H1 (cell line): ENCODE measurements at places on chromosomes 16 and 17. TPM values are rescaled to one million over a fixed set of nuclear protein-coding genes. Genes with fewer than 3 reads are reported as not detected.
A peak's percentile ranks its signal among the peaks of the same experiment; 100 is the strongest.

The SYNGR3 gene
- total RNA-seq = 36.2 and 38.8 TPM in 2 replicates

The KRT12 gene
- total RNA-seq = not detected in 2 replicates

The ASGR1 gene
- total RNA-seq = 8.6 and 10.8 TPM in 2 replicates

The DNASE1L2 gene
- 0.19 and 0.35 TPM in 2 replicates for total RNA-seq

The MLYCD gene
- 5.8 and 7.0 TPM in 2 replicates for total RNA-seq

The ZBTB4 gene
- total RNA-seq = 10.1 and 11.2 TPM in 2 replicates

The ACSM5 gene
- not detected in 2 replicates for total RNA-seq

The AMZ2 gene
- 66.4 and 71.0 TPM in 2 replicates for total RNA-seq

The USP36 gene
- 65.8 and 67.7 TPM in 2 replicates for total RNA-seq

The PITPNM3 gene
- 1.7 and 2.1 TPM in 2 replicates for total RNA-seq

The UTP4 gene
- 101 TPM in 2 replicates for total RNA-seq

The ACE gene
- 4.5 and 5.5 TPM in 2 replicates for total RNA-seq

The TUBG2 gene
- total RNA-seq = 13.0 and 14.8 TPM in 2 replicates

The CCDC102A gene
- total RNA-seq = 3.5 and 4.0 TPM in 2 replicates

The CLEC10A gene
- not detected in 2 replicates for total RNA-seq

DNA sequence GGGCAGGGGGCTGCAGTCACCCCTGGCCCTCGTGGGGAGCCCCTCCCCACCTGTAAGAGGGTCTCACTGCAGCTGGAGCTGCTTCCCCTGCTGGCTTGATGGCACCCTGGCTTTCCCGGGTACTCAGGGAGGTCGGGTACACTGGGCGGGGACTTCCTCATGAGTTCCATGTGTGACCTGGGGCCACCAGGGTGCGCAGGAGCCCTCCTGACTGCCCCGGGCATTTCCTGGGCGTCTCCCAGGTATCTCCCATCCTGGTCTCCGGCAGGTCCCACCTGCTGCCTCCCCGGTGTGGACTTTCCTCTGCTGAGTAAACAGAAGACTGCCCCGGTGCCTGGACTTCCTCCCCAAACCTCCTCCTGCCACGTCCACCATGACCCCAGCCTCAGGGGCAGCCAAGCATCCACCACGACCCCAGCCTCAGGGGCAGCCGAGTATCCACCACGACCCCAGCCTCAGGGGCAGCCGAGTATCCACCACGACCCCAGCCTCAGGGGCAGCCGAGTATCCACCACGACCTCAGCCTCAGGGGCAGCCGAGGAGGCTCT lies 40.9 kb downstream of the CBFA2T3 start:
- peaks cover 25% of the 10 kb centered on the region; the same call in 1 of the 2 replicates for H3K27me3 ChIP-seq
- no peak for DNase-seq
- H3K4me1 ChIP-seq = no peaks in the 10 kb centered on the region
- H3K27ac ChIP-seq = no peak overlapping the region
- no peaks in the 10 kb centered on the region for H3K36me3 ChIP-seq

- no peaks in the 10 kb centered on the region for H3K27me3 ChIP-seq
- H3K36me3 ChIP-seq = peaks cover 52% of the 10 kb centered on the region
- no peak for DNase-seq
- H3K4me1 ChIP-seq = no peaks in the 10 kb centered on the region
- no peak overlapping the region for H3K27ac ChIP-seq
- no peak overlapping the region for H3K4me3 ChIP-seq
Observed at GRCh38 chr17:17254036-17254435, 17.1 kb upstream of the FLCN start.

DNA sequence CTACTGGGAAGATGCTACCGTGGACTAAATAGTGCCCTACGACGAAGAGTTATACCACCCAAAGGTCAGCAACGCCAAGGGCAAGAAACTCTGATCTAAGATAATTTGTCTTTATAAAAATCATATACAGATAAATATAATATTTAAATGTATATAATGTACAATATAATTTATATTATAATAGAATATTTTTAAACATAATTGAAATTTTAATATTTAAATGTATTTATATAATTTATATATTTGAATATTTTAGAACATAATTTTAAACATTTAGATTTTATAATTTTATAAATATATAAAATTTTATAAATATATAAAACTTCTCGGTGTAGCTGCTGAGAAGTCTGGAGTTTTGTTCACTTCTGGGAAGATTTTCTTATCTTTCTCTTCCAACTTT lies 209.2 kb downstream of the FOXL1 start:
- H3K36me3 ChIP-seq = no peaks in the 10 kb centered on the region
- no peaks in the 10 kb centered on the region for H3K27me3 ChIP-seq
- H3K27ac ChIP-seq = no peak overlapping the region
- DNase-seq = no peak

GRCh38 chr17:64968652-64969501 lies 49.6 kb upstream of the LRRC37A3 start:
- H3K4me3 ChIP-seq = no peak overlapping the region
- H3K27me3 ChIP-seq = no peaks in the 10 kb centered on the region; the same call in 1 of the 2 replicates
- no peaks in the 10 kb centered on the region for H3K36me3 ChIP-seq
- no peaks in the 10 kb centered on the region for H3K4me1 ChIP-seq
- DNase-seq = no peak

DNA sequence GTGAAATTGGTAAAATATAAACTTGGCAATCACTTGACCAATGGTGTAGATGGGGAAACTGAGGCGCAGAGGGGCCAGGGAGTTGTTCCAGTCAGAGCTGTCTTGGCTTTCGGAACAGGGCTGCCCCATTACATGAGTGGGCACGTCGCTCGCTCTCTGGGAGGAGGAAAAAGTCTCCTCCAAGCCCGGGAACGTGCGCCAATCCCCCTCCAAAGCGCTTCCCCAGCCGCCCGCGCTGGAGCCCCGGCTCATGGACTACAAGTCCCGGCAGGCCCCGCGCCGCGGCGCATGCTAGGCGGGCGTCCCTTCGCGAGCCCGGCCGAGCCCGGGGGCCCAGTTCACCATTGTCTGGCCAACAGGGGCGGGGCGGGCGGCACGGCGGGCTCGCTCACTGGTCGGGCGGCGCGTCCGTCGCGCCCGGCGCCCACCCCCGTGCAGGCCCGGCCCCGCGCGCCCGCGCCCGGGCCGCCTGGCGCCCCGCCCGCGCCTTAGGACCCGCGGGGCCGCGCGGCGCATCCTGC lies at the start of gene LLGL1:
Gene LLGL1 (plus strand): TSS at position 515 of the 521 bp plus-strand sequence. CDS start 48 bp downstream, outside the sequence.
- H3K27me3 ChIP-seq = no peaks in the 10 kb centered on the region
- peak; percentile 85 for DNase-seq
- peaks cover 8% of the 10 kb centered on the region for H3K4me1 ChIP-seq
- H3K27ac ChIP-seq = peak within 1 kb of the TSS; percentile 97

- no peaks in the 10 kb centered on the region for H3K27me3 ChIP-seq
- no peak for DNase-seq
- no peak overlapping the region for H3K4me3 ChIP-seq
- no peaks in the 10 kb centered on the region for H3K36me3 ChIP-seq
Observed at GRCh38 chr16:81717662-81718189, 61.4 kb upstream of the PLCG2 start.

- no peak overlapping the region for H3K4me3 ChIP-seq
- no peak overlapping the region; the same call in 1 of the 2 replicates for H3K27ac ChIP-seq
- DNase-seq = no peak
- peaks cover 17% of the 10 kb centered on the region for H3K4me1 ChIP-seq
- no peaks in the 10 kb centered on the region; the same call in 1 of the 2 replicates for H3K27me3 ChIP-seq
Observed at GRCh38 chr17:34606763-34607162, 27.4 kb downstream of the TMEM132E start.

GRCh38 chr16:57258226-57258909 lies 13.3 kb downstream of the ARL2BP start:
- no peak overlapping the region for H3K27ac ChIP-seq
- no peak for DNase-seq
- no peaks in the 10 kb centered on the region for H3K27me3 ChIP-seq
- no peaks in the 10 kb centered on the region for H3K36me3 ChIP-seq

- H3K27ac ChIP-seq = peak overlapping the region; percentile 29
- DNase-seq = no peak
- no peak overlapping the region; the same call in 1 of the 2 replicates for H3K4me3 ChIP-seq
- peaks cover 5% of the 10 kb centered on the region; the same call in 1 of the 2 replicates for H3K4me1 ChIP-seq
Observed at GRCh38 chr17:39563476-39563875, 44.2 kb downstream of the NEUROD2 start.

- no peak for DNase-seq
- no peak overlapping the region for H3K27ac ChIP-seq
- H3K4me1 ChIP-seq = peaks cover 28% of the 10 kb centered on the region
Observed at GRCh38 chr17:4579678-4580077, 4.7 kb upstream of the SMTNL2 start.

DNA sequence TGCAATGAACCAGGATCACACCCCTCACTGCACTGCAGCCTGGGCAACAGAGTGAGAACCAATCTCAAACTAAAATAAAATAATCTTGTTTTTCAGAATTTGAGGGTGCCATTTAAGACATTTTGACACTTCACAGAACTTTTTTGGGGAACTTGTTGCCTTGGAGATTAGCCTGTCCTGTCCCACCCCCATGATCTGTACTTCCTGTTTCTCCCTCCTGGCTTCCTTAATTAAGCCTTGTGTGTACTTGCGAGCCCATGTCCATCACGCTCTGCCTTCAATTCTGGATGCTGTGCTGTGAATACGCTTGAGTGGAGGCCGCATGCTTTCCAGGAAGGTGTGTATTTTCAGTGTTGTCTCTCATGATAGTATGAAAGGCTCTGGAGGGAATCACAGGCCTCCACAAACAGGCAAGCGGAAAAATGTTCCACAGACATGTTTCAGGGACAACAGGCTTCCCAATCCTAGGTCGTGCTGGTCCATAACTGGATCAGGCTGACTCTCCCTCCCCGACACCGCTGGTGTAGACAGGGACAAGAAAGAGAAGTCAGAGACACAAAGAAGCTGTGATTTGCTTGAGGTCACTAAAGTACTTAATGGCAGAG lies 56.9 kb downstream of the NOS2 start:
- no peaks in the 10 kb centered on the region for H3K27me3 ChIP-seq
- no peak overlapping the region for H3K4me3 ChIP-seq
- peak; percentile 19 for DNase-seq
- H3K27ac ChIP-seq = no peak overlapping the region
- H3K36me3 ChIP-seq = no peaks in the 10 kb centered on the region
- H3K4me1 ChIP-seq = no peaks in the 10 kb centered on the region

- H3K27ac ChIP-seq = no peak overlapping the region
- DNase-seq = no peak
- no peaks in the 10 kb centered on the region for H3K27me3 ChIP-seq
Observed at GRCh38 chr16:23496821-23497542, 13.3 kb downstream of the GGA2 start.

- no peak overlapping the region for H3K27ac ChIP-seq
- peaks cover 10% of the 10 kb centered on the region for H3K4me1 ChIP-seq
- DNase-seq = no peak
- H3K27me3 ChIP-seq = no peaks in the 10 kb centered on the region; the same call in 1 of the 2 replicates
Observed at GRCh38 chr17:851924-852323, 69.8 kb downstream of the MRM3 start.

- H3K4me1 ChIP-seq = peaks cover 14% of the 10 kb centered on the region
- no peaks in the 10 kb centered on the region for H3K36me3 ChIP-seq
- H3K4me3 ChIP-seq = no peak overlapping the region; the same call in 1 of the 2 replicates
- H3K27ac ChIP-seq = no peak overlapping the region
Observed at GRCh38 chr16:75266738-75267630, 15.6 kb upstream of the BCAR1 start.

DNA sequence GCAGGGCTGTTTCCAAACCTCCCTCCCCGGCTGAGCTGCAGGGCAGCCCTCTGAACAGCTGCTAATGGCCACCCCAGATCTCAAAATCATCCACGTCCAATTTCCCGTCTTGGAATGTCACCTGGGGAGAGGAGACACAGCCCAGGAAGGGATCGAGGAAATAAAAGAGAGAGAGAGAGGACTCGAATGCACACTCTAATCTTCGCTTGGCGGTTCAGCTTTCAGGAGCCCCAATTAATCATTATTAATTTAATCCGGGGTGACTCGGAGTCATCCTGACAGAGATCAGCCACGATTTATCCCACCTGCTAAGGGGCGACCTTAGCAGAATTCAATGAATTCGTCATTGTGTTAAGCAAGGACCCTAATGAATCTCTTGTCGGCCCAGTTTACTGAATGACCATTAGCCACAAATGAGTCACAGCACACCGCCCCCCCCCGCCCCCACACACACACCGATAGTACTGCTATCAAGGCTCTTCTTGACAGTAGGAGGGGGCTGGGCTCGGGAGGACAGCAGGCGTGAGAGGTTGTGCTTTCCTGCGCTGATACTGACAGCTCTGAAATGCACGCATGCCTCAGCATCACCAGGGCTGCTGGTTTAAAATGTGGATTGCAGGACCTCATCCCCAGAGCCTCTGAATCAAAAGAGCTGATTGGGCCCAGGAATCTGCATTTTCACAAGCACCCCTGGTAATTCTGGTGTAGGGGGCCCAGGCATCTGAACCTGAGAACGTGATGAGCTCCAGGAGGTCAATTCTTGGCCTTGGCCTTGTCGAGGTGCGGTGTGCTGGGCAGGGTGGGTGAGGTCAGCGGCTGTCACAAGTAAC lies 190.0 kb upstream of the CIBAR2 start:
- H3K27me3 ChIP-seq = no peaks in the 10 kb centered on the region
- DNase-seq = no peak
- H3K36me3 ChIP-seq = no peaks in the 10 kb centered on the region
- no peak overlapping the region for H3K27ac ChIP-seq

GRCh38 chr17:81418710-81419318 lies 23.6 kb downstream of the BAHCC1 start:
- H3K4me3 ChIP-seq = no peak overlapping the region
- H3K27me3 ChIP-seq = no peaks in the 10 kb centered on the region
- no peaks in the 10 kb centered on the region for H3K36me3 ChIP-seq

DNA sequence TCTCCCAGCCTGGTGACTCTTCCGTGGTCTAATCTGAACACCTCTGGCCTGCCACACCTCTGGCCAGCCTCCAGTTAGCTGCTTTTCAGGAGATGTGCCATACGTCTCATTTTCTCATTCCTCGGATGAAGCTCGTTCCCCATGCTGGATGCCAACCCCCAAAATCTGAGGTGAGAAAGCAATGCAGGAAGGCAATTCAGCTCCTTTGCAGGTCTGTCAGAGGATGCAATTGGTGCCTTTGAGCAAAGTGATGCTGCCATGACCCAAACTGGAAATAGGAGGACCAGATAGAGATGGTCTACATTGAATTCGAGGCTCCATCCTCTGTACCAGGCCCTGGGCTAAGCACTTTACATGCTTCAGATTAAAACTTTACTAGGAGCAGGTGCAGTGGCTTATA lies 11.0 kb upstream of the CUEDC1 start:
- peaks cover 6% of the 10 kb centered on the region for H3K4me1 ChIP-seq
- H3K4me3 ChIP-seq = no peak overlapping the region
- no peak for DNase-seq
- no peak overlapping the region for H3K27ac ChIP-seq
- no peaks in the 10 kb centered on the region for H3K27me3 ChIP-seq

- H3K4me1 ChIP-seq = no peaks in the 10 kb centered on the region
- no peak overlapping the region for H3K27ac ChIP-seq
- H3K4me3 ChIP-seq = no peak overlapping the region
Observed at GRCh38 chr17:10907370-10907769, 69.5 kb upstream of the PIRT start.

GRCh38 chr16:69319381-69319780 lies 8.2 kb downstream of the VPS4A start:
- H3K27ac ChIP-seq = no peak overlapping the region
- no peaks in the 10 kb centered on the region for H3K27me3 ChIP-seq
- no peak overlapping the region for H3K4me3 ChIP-seq
- no peaks in the 10 kb centered on the region for H3K4me1 ChIP-seq
- peaks cover 61% of the 10 kb centered on the region for H3K36me3 ChIP-seq

GRCh38 chr17:47199627-47200324 lies 9.4 kb upstream of the MYL4 start:
- H3K36me3 ChIP-seq = no peaks in the 10 kb centered on the region
- DNase-seq = no peak
- no peak overlapping the region for H3K4me3 ChIP-seq
